Fibroblast of mammary gland (primary cell): ENCODE measurements at places on chromosomes 16 and 17.

DNA sequence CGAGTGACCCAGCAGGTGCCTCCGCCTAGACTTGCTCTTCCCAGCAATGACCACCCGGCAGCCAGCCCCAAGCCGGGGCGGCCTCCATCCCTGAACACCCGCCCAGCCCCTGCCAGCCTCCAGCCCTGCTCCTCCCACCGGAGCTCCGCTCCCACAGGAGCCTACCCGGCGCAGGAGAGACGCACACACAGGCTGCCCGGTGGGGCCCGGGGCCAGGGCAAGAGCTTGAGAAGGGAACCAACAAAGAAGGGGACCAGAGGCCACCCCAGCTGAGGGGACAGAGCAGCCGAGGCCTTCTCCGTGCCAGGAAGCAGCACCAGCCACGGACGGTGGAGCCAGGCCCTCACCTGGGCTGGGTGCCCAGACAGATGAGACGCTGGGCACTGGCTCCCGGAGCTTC lies 13.8 kb downstream of the PKD1 start:
- no peak for DNase-seq

GRCh38 chr16:66758086-66758485 lies 6.7 kb upstream of the DYNC1LI2 start:
- DNase-seq = no peak

GRCh38 chr17:21689604-21690003 lies 2.7 kb upstream of the KCNJ18 start:
- DNase-seq = peak; percentile 95

- no peak for DNase-seq
Measured at GRCh38 chr16:81040131-81040530, 4.5 kb downstream of the ATMIN start.

GRCh38 chr17:2028234-2028614 lies 1.7 kb upstream of the DPH1 start:
- DNase-seq = no peak

DNA sequence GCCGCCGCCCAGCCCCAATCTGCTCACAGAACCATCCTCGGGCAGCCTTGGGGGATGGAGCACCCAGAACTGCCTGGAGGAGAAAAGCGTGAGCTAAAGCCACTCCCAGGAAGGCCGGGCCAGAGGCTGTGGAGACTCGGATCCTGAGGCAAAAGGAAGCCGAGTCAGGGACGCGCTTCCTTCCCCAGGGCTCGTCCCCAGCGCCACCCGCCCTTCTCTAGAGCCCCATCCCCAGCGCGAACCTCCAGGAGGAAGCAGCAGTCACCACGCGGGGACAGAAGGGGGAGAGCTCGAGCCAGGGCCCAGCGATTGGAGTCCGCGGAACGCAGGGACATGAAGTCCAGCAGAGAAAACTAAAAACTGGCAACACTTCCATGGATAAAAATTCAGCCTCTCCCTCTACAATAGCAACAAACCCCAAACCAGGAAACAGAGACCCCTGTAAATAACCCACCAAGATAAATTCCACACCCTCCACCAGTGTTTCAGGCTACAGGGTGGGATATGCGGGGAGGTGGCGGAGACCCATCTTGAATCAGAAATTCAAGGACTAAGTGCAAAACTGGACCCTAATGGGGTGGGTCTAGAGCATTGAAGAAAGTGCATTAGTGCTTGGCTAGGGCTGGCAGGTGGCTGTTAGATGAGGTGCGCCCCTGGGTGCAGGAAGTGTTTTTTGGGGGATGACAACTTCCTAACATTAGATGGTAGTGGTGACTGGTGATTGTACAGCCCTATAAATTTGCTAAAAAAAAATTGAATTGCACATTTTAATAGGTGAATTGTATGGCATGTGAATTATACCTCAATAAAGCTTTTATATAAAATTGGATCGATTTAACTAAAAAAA lies 116.1 kb upstream of the METRNL start:
- peak; percentile 70 for DNase-seq

- DNase-seq = peak; percentile 36
Measured at GRCh38 chr16:75238853-75239541, 12.4 kb downstream of the BCAR1 start.

GRCh38 chr17:28942925-28943324 lies 8.4 kb downstream of the PHF12 start:
- DNase-seq = no peak

- DNase-seq = no peak
Measured at GRCh38 chr16:27220991-27221390, 17.7 kb downstream of the KDM8 start.

DNA sequence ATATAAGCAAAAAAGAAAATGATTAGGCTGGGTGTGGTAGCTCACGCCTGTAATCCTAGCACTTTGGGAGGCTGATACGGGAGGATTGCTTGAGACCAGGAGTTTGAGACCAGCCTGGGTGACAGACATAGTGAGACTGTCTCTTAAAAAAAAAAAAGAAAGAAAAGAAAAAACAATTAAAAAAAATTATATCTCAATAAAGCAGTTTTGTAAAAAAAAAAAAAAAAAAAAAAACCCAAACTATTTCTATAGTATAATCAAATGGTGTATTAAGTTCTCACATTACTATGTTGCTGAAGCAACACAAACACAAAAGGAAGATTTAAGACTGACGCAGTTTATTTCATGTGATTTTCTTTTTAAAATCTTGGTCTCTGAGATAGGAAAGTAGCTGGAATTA lies 140.5 kb downstream of the TRIM37 start:
- DNase-seq = no peak

DNA sequence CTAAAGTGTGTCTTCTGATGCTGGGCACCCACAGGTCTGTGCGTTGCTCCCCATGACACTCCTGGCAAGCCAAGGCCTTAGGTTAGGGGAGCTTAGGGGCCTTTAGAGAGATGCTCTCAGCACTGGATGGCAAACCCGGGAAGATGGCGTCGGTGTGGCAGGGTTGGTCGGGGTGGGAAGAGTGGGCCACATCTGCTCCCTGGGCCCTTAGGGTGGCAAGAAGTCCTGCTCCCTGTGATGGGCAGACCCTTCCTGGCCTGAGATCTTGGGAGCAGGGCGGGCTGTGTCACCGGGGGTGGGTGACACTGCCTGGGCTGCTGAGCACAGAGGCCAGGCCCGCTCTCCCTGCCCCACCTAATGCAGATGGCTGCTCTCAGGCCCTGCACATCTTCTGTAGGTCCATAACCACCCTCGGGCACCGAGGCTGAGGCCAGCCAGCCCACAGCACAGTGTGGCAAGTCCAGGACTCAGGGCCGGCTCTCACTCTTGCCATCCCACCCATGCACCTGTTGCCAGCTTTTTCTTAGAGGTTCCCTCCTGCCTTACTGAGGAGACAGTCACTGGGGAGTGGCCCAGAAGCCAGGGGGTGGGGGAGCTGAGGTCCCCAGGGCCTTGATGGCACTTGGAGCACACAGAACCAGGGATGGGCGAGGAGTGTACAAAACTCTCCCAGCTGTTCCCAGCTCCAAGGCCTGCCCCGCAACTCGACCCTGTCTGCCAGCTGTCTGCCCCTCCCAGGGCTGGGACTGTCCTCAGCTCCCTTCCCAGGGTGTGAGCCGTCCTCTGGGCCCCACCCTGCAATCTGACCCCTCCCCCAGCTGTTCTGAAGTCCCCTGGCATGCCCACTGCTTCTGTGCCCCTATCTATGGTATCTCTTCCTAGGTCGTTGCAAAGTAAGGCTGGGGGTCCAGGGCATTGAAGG lies 4.4 kb upstream of the MTSS2 start:
- DNase-seq = no peak

DNA sequence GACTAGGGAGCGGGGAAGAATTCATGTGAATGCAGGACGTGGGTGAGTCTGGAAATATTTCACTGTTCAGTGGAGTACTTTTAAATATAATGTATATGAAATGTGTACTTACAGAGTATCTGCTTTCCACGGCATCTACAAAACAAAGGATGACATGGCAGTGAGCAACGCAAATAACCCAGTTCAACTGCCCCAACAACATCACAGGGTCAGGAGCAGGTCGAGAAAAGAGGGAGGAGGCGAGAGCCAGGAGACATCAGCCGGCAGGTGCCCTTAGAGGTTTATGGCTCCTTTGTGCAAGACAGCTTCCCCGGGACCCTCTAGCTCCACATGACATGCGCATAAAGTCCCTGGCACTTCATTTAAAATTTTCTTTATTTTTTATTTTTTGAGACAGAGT lies 61.1 kb downstream of the PECAM1 start:
- no peak for DNase-seq

- peak; percentile 85 for DNase-seq
Measured at GRCh38 chr17:82030470-82031302, 792 bp upstream of the RAC3 start.

- DNase-seq = no peak
Measured at GRCh38 chr17:79269620-79270019, 195.0 kb downstream of the ENGASE start.

DNA sequence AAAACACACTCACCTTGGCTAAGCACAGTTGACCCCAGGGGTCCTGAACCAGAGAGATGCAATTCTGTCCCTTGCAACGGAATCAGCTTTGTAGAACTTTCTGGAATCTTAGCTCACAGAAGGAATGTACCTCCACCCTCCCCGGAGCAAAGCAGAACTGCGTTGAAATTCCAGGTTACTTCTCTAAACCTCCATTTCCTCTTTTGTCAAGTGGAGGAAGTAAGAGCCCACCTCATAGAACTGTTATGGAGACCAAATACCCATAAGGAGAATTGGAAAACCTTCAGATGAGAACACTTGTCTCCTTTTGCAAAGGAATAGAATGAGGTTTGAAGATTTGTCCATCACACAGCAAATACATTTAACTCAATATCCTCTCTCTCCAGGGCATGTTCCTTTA lies 86.6 kb upstream of the RBBP6 start:
- no peak for DNase-seq

DNA sequence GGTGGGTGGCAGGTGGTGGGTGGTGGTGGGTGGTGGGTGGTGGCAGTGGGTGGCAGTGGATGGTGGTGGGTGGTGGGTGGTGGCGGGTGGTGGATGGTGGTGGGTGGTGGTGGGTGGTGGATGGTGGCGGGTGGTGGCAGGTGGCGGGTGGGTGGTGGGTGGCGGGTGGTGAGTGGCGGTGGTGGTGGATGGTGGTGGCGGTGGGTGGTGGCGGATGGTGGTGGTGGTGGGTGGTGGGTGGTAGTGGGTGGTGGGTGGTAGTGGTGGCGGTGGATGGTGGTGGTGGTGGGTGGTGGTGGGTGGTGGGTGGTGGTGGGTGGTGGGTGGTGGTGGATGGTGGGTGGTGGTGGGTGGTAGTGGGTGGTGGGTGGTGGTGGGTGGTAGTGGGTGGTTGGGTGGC lies 423.8 kb upstream of the PSMD7 start:
- no peak for DNase-seq

GRCh38 chr17:2694381-2695242 lies 17.0 kb downstream of the CLUH start:
- no peak for DNase-seq

DNA sequence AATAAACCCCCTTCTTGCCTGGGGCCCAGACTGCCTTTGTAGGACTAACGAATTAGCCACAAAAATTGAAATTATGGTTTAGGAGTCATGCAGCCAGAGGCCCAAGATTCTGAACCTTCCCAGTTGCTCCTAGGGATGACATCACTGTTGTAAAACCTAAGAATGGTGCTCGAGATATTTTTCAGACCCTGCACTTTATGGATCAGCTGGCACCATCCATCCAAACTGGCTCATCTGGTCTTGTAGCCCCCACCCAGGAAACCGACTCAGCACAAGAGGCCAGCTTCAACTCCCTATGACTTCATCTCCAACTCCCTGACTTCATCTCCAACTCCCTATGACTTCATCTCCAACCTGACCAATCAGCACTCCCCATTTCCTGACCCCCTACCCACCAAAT lies 10.9 kb upstream of the EVPL start:
- DNase-seq = no peak

DNA sequence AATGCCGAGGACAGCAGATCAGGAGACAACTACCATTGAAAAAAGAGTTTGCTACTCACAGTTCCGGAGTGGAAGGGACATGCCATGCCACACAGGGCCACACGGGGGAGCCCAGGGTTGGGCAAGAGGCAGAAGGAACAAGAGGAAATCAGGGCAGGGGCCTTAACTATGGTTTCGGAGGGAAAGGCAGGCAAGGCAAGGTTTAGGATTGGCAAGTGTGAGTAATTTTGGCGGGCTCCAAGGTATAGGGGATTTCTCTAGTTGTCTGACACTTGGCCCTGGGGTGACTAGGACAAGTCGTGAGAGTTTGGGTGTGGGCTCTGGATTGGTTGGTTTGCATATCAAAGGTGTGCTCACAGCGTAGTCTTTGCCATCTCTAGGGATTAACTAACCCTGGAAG lies 27.0 kb upstream of the NTN1 start:
- peak; percentile 33 for DNase-seq

DNA sequence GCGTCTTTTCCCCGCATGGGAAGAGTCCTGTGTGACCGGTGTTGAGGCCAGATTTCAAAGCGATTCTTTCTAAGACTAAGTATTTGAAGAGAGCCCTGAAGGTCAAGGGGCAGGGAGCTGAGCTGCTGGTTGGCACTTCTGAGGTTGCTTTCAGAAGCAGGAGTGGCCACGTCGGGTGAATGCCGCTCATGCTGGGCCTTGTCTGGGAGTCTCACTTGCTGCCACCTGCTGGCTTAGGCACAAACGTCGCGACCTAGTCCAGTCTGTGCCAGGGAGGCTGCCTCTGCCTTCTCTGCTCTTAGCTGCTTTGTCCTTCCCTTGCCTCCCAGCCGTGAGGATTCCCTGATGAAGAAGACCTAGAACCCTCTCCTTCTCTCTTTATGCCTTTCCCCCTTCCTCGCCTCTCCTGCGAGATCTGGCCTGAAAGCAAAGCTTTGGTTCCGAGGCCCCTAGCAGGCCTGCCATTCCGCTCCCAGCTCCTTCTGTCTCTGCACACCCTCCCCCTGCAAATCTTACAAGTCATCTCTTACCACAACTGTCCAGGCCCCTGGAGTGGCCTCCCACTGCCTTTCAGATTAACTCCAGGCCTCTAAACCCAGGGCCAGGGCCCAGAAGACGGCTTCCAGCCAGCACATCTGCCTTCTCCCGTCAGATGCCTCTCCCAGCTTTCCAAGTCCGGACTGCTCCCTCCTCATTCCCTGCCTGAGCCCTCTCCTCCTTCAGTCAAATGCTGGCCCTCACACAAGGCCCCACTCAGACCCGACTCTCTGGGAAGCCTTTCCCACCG lies 11.4 kb downstream of the CTNS start:
- peak; percentile 68 for DNase-seq

- DNase-seq = no peak
Measured at GRCh38 chr17:58321571-58322525, 6.7 kb downstream of the TSPOAP1 start.

GRCh38 chr16:66547101-66547989 lies 2.6 kb downstream of the TK2 start:
- no peak for DNase-seq

DNA sequence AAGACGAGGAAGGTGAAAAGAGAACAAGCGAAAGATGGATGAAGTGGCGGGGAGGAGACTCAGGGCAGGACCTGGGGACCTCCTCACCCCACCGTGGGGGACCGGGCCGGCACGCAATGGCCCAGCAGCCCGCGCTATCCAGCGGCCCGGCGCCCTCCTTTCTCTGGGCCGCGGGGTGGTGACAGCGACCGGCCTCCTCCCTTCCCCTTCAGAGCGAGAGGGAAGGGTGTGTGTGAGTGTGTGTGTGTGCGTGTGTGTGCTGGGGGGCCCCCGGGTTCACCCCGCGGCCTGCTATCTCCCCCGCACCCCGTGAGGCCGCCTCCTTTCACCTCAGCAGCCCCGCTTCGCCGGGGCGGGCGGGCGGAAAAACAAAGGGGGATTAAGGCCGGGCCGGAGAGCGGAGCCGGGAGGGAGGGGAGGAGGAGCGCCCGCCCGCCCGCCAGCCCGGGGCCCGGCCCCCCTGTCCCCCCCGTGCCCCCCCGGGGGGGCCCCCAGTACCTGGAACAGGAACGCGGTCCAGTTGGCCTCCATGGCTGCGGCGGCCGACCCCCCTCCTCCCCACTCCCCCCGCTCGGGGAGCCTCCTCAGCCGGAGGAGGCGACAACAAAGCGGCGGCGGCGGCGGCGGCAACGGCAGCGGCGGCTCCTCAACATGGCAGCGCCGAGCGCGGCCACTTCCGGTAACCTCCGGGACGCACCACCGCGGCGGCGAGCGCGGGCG lies at the start of gene VEZF1:
VEZF1 (minus strand) TSS at position 674 of the 720 bp plus-strand sequence; CDS start at position 531, 143 bp downstream.
- DNase-seq = peak; percentile 44
